ENCODE measurements at places on chromosomes 7 and 10.

DNA sequence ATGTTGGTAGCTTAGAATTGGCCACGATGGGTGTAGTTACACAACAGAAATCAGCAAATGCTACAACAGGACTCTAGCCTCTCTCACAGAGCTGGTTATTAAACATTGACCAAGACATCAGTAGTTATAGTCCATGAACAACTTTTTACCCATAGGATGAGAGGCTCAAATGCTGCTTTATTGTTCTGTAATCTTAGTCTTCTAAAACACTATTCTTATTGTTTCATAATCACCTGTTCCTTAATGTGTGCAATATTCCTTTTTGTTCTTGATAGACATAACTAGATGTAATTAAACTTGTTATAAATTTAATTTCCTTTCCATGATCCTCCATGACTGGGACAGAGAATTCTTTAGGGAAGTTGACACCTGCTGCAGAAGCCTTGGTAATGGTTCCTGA, 356.9 kb downstream of the EXOC4 start:
- no peak for DNase-seq

DNA sequence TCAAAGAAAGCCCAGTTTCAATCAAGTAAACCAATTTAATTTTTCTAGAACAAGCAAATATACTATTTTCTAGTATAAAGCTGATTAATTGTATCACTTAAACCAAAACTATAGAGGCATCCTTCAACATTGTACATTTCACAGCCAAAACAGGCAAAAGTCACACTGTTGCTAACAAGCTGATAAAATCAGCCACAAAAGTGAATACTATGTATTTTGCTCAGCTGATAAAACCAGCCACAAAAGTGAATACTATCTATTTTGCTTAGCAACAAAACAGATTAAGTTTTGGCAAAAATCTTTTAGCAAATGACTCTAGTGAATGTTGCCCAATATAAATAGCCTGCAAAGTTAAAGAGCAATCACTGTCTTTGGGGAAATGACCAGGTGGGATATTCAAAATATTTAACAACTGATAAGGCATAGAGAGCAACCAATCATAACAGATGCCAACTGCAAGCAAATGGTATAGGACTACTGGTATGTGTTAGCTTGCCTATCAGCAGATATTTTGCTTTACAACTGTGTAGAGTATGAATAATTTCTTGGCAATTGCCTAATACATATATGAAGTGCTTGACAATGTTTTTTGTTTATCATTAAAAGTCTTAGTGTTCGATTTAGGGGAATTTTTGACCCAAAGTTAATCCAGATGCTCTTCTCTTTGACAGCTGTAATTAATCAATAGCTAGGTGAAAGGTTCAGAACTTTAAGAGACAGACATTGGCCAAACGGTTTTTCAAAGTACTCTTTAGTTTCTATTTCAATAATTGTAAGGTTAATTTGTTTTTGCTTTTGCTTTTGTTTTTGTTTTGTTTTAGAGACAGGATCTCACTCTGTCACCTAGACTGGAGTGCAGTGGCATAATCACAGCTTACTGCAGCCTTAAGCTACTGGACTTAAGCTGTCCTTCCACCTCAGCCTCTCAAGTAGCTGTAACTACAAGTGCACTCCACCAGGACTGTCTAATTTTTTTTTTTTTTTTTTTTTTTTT, 44.4 kb upstream of the SP4 start:
- DNase-seq: no peak

DNA sequence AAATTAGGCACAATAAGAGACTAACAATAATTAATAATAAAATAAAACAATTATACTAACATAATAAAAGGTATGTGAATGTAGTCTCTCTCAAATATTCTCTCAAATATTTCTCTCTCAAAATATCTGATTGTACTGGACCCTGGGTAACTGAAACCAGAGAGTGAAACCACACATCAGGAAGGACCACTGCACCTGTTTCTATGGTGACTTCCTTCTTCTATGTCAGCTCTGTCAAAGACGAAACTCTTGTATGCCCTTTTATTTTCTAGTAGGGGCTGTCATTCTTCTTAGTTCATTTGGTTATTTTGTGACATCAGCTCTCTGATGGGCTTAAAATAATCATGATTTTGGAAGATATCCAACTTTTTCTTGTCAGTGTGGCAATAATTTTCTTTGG, 428.0 kb upstream of the TPK1 start:
- DNase-seq: no peak

- no peak for DNase-seq
Measured at GRCh38 chr7:26685606-26686005, 178.8 kb downstream of the SKAP2 start.

DNA sequence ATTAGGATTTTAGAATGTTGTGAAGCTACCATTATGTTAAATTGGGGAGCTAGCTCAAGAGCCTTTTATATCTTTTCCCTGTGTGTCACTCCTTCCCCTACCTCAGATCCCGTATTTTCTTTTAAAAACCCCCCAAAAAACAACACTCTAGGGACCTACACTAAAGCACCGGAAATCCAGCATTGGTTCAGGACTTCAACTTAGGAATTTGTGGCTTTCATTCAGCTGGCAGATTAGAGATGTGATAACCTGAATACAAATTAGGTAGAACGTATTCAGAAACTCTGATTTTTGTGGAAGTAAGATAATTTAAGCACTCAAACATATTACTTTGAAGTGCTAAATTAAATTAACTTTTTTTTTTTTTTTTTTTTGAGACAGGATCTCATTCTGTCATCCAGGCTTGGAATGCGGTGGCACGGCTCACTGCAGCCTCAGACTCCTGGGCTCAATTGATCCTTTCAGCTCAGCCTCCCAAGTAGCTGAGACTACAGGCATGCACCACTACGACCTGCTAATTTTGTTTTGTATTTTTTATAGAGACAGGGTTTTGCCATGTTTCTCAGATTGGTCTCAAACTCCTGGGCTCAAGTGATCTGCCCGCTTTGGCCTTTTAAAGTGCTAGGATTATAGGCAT, 6.8 kb downstream of the TBC1D12 start:
- DNase-seq: no peak

- no peak for DNase-seq
Measured at GRCh38 chr7:117195361-117196029, 127.4 kb downstream of the WNT2 start.

- no peak for DNase-seq
Measured at GRCh38 chr10:78865538-78865875, 203.3 kb upstream of the ZMIZ1 start.

GRCh38 chr7:140645166-140645900, 4.7 kb upstream of the DENND2A start:
- DNase-seq: peak; percentile 57

DNA sequence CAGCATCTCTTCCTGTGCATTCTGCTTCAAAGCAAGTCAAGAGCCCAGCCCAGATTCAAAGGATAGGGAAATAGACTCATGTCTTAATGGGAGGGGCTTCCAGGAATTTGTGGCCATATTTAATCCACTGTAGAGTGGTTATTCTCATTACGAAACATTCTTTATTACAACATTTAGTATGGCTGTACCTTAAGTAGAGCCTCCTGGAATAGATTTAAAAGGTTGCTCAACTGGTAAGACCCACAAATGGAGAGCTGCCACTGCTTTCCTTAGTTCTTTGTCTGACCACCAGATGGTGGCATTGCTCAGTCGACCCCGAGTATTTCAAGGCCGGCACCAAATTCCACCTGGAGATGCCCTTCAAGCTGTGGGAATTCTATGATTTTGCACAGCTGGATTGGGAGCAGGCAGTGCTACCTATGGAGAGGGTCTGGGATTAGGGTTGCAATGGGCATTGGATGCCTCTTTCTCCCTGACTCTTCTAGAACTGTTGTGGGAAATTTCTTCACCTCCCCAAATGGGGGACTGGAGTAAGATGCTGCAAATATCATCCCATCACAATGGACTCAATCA, 102.2 kb downstream of the RBM20 start:
- DNase-seq: peak; percentile 45

DNA sequence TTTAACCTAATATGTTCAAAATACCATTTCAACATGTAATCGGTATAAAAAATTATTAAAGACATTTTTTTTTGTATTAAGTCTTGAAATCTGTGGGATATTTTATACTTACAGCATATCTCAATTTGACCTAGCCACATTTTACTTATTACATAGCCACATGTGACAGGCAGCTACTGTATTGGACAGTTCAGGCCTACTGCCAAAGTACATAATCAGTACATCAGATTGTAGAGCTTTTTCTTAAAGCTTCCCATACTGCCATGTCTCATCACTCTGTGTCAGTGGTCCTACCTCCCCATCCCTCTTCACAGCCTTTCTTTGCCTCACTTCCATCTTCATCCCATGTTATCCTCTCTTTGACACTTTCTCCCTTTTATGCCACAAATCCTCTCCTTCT, 43.0 kb downstream of the LOXL4 start:
- DNase-seq: no peak

DNA sequence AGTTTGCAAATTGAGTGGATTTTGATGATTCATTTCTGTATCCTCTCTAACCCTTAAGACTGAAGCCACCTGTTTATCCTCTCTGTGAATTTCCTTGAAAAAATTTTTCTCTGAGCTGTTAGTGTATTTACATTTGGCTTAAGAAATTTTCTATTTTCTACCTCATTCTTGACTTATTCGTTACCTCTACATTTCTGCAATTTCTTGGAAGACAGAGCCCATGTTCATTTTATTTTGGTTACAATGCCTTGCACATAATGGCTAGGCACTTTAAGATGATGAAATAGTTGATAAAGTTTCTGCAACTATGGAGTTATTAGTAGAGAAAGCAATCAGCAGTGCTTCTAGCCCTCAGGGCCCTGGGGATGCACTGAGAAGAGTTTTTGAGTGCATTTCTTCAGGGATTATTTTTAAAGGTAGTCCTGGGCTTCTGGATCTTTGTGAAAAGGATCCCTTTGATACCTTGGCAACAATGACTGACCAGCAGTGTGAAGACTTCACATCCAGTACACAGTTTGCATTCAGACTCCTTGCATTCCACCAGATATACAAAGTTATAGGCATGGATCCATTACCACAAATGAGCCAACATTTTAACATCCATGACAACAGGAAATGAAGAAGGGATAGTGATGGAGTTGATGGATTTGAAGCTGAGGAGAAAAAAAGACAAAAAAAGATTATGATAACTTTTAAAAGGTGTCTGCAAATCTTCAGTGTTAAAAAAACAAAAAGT, 68.2 kb downstream of the CH25H start:
- no peak for DNase-seq

DNA sequence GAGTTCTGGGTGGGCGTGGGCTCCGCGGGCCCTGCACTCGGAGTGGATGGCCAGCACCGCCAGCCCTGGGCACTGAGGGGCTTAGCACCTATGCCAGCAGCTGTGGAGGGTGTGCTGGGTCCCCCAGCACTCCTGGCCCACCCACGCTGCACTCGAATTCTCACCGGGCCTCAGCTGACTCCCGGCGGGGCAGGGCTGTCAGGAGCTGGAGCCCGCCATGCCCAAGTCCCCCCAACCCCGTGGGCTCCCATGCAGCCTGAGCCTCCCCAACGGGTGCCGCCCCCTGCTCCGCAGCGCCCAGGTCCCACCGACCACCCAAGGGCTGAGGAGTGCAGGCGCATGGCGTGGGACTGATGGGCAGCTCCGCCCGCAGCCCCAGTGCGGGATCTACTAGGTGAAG, 93.1 kb downstream of the SLC25A13 start:
- no peak for DNase-seq

- no peak for DNase-seq
Measured at GRCh38 chr10:118669020-118669791, 73.8 kb upstream of the PRLHR start.

DNA sequence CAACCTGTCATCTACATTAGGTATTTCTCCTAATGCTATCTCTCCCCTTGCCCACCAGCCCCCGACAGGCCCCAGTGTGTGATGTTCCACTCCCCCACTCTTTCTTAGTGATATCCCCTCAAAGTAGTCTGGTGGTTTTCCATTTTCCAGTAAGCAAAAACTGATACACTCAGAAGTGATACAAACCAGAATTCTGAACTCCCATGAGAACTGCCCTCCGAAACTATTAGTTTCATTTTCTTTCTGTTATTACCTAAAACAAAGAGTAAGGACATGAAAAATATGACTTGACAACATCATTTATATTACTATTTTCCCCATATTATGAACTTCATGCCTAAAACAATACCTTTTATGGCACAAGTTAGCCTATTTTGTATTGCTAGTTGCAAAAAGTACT, 175.0 kb downstream of the OTUD1 start:
- no peak for DNase-seq

GRCh38 chr7:70881167-70881847, 250.6 kb upstream of the GALNT17 start:
- no peak for DNase-seq

GRCh38 chr7:72345208-72345727, 66.9 kb downstream of the CALN1 start:
- no peak for DNase-seq

DNA sequence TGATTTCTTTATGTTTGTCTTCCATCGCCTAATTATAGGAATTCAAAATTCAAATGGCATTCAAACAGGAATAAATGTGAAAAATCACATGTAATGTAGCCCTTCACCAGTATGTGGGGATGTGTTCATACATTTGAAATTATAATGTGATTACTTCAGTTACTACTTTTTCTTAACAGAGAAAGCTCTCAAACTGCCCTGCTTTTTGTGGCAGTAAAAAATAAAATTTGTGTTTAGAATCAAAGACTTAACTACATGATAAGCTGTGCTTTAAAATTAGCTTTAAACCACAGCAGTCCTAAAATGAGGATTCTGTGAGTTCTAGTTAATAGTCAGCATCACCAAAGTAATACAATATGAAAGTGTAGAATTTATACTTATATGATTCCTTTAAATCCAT, 7.8 kb upstream of the HERC4 start:
- DNase-seq: no peak

DNA sequence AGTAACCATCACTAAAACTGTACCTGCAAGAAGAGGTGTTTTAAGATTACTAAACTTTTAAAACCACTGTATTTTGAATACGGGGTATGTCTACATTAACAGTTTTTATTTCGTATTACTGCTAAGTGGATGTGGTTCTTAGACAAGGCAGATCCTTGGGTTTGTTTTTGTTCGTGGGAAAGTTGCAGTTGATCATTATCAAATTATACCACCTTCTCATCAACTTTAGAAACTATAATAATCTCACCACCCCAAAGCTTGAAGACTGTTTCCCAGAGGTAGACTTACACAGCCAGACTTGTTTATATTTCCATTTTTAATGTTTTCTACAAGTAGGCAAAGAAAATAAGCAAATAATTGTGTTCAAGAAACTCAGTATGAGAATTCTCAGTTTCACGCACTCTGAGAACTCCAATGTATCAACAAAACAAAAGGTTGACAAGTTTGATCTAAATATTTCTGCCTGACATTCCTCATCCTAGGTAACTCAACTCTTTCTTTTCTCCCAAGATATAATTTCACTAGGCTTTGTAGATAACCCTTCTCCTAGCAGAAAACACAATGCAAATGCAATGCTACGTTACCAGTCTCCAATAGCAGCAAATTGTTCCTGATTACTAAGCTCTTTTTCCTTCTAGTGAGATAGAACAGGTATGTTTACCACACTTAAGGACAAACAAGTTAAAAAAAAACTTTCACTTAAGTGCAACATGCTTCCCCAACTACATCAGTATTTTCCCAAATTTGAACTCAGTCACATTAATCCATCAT, 36.0 kb downstream of the IGF2BP3 start:
- no peak for DNase-seq

Data from H54 (cell line).